ENCODE measurements at places on chromosomes 16 and 17.

DNA sequence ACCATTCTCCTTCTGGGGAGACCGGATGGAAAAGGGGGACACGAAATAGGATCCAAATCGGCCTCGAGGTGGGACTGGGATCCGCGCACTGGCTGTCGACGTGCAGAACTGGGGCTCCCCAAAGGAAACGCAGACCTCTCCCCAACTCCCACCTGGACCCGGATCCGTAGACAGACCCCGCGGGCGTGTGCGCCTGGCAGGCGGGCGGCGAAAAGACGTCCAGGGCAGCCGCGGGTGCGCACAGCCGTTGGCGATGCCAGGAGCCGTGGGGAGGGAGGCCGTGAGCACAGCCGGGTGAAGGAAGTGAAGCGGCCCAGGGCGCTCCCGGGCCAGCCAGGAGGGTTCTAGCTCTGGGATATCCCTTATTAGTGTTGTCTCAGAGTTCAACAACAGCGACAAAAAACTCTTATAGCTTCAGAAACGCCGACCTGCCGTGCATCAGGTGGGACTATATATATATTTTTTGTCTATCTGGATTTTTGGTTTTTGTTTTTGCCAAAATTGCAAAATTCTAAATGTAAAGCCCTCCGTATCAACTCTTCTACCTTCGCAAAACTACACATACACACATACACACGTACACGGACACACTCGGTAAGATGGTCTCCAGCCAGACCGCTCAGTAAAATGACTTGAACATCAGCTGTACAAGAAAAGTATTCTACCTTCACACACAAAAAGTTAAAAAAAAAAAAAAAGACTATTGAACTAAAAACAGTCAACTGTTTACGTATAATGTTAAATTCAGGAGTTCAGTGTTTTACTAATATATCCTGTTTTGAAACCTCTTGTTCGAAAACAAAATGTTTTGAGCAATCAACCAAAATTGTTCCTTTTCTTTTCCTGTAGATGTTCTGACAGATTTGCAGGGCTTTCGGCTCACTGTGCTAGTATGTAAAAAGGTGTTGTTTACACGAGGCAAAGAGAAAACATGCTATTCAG is 5.2 kb upstream of the AATF start:
- DNase-seq, result peak; percentile 57

- DNase-seq, result no peak
Measured at GRCh38 chr17:5485270-5486205, at the start of gene DERL2. Gene DERL2 (minus strand): TSS chr17:5486178. CDS start chr17:5486161, 17 bp downstream.

- DNase-seq, result peak; percentile 80
Measured at GRCh38 chr17:45221081-45222013, at the start of gene FMNL1. Gene FMNL1 (plus strand): TSS chr17:45221885. CDS start chr17:45222125, 240 bp downstream.

GRCh38 chr16:26747760-26748159 is 319.0 kb upstream of the C16orf82 start:
- DNase-seq, result no peak

DNA sequence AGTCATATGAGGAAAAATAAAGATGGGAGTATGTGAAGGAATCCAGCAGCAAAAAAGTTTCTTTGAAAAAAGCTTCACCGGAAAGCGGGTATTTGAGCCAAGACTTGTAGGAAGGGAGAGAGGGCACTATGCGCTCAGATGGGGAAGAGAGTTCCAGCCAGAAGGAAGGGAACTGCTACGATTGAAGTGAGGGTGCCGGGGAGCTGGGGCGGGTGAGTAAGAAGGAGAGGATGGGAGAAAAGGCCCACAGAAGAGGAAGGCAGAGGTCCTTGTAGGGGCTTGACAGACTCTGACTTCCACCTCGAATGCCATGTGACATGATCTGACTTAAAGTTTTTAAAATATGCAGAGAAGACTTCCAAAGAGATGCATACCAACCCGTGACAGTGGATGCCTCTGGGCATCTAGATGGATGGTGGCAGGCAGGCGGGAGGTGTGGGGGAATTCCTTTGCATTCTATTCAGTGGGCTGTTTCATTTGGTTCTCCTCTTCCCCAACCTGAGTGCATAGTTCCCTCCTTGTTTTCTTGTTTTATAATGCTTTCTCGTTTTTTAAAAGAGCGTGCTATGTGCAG is 44.9 kb downstream of the CDRT4 start:
- no peak for DNase-seq

- no peak for DNase-seq
Measured at GRCh38 chr16:87051526-87052320, 265.5 kb downstream of the C16orf95 start.

DNA sequence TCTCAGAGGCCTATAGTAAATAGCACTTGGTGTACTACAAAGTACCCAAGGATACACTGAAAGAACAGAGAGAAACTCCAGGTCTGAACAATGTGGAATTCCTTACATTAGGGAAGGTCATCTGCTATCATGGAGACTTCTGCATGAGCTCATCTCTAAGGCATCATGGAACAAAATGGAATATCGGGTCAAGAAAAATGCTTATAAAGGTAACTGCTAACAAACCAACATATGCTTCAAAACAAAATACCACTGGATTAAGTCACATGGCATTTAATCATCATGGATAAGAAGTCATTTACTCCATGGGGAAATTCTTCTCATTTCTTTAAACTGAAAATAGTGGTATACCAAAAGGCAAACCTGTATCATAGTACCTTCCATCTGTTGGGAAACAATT is 34.2 kb downstream of the TXNDC11 start:
- no peak for DNase-seq

DNA sequence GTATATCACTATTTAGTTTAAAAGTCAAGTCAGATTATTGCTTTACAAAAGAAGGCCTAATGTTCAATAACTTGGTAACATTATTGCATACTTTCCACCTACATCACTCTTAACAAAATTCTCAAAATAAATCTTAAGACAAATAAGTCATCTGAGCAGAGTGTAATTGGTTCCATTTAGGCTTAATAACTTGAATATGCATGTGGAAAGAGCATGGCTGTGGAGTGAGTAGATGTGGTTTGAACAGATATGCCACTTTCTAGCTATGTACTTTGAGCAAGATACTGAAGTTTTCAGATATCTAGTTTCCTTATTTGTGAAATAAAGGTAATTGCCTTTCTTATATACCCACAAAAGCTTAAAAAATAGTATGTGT is 6.7 kb upstream of the EVI2A start:
- DNase-seq, result no peak

DNA sequence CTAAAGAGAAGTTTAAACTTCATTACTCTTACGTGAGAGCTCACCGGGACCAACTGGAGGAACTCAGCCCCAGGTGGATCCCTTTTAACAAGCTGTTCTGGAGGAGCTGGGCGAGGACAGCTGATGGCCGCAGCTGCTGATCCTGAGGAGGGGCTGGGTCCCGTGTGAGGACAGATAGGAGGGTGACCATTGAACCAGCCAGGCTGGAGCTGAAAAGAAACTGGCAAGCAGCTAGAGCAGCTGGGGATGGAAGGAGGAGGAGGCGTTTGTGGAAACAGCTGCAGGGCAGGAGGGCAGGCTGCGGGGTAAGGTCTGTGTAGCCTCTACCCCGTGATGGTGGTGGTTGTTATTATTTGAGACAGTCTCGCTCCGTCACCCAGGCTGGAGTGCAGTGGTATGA is 119.5 kb downstream of the AATF start:
- DNase-seq, result no peak

DNA sequence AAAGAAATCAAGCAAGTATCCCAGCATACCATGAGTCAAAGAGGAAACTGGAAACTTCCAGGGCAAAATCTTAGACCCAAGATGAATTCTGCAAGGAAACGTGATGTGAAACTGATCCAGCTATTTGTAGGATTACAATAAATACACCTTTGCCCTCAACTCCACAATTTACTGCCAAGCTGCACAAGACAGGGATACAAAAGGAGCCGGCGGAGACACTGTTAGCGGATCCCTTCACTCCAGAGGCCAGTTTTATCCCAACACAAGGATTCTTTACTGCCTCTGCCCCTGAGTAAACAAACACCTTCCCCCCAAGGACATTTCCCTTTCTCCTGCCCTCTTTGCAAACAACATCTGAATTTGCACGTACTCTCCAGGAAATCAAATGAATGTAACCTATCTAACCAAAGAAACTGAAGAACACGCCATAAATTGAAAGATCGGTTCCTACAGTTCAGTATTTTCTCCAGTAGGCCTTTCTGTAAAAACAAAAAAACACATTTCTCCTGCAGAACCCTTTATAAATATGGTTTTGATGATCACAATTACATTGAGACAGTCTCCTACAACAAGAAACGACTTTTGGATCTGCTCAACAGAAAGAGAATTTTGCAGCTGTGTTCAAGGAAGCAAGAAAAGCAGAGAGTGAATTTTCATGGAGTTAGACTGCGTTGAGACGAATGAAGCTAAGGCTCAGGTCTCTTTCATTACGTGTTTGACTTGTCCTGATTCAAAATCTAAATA is 1.4 kb upstream of the CBX2 start:
- DNase-seq, result no peak

DNA sequence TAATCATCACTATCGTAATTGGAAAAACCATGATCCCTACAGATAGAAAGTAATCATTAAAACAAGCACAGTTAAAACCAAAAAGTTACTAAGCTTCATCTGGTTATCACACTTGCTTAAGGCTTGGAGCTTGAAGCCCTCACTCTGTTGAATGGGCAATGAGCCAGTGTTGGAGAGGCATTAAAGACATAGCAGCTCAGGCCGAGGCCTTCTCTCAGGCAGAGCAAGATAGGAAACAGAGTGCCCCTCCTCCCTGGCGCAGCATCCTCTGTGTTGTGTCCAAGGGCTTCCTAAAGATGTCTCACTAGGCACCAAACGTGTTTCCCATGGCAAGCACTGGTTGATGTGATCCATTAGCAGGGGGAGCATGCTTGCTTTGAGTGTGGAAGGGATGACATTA is 34.9 kb upstream of the LGALS9 start:
- DNase-seq, result no peak

- DNase-seq, result peak; percentile 68
Measured at GRCh38 chr17:67441052-67441895, 64.2 kb downstream of the PITPNC1 start.

DNA sequence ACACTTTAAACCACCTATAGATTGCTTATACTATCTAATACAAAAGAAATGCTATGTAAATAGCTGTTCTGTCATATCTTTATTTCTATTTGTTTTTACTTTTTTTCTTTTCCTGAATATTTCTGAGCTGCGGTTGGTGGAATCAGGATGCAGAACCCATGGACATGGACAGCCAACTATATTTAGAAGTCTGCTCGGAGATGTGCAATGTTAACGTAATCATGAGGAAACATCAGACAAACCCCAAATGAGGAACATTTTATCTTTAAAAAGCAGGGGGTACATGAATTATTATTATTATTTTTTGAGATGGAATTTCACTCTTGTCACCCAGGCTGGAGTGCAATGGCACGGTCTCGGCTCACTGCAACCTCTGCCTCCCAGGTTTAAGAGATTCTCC is 31.4 kb upstream of the GHDC start:
- no peak for DNase-seq

DNA sequence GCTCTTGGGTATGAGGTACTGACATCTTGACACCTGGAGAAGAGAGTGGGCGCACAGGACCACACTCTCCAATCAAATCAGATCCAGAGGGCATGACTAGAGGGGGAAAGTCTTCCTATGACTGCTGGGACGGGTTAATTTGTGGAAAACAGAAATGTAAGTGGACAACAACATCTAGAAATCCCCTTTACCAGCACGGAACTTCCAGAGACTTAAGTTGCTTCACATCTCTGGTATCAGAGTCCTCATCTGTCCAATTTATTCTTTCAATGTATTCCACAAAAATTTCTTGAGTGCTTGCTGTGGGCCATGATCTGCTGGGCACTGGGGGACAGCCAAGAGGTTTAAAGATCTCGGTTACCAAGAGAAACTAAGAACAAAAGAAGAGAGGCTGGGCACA is 159.2 kb downstream of the COPRS start:
- DNase-seq, result no peak

DNA sequence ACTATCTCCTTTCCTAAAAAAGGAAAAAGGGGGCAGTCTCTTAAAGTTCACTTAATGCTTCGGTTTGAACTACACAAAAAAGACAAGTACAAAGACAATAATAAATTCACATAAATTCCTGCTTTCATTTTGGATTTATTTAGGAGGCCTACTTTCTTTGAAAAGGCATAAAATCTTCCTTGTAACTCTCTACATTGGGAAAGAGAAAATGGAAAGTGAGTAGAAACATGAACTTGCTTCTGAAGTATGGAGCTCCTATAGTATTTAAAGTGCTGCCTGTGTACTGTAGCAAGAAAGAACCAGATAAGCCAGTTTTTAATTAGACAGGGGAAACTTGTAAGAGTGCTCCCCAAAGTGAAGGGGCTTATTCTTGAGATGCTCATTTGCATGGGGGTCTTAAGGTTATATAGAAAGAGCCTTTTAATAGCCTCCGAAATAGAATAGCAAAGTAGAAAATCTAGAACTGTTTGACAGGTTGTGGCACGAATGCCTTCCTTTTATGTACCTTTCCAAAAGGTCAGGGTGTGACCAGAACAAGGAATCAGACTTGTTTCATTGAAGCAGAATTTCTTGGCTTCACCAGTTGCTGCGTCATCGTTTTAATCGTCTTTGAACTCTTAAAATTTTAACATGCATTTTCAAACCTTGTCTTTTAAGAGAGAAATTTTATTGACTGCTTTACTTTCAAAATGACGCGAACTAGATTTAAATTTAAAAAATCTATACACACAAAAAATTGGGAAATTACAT is 12.9 kb downstream of the GAN start:
- no peak for DNase-seq

GRCh38 chr16:86437348-86437747 is 73.0 kb upstream of the FOXF1 start:
- no peak for DNase-seq

DNA sequence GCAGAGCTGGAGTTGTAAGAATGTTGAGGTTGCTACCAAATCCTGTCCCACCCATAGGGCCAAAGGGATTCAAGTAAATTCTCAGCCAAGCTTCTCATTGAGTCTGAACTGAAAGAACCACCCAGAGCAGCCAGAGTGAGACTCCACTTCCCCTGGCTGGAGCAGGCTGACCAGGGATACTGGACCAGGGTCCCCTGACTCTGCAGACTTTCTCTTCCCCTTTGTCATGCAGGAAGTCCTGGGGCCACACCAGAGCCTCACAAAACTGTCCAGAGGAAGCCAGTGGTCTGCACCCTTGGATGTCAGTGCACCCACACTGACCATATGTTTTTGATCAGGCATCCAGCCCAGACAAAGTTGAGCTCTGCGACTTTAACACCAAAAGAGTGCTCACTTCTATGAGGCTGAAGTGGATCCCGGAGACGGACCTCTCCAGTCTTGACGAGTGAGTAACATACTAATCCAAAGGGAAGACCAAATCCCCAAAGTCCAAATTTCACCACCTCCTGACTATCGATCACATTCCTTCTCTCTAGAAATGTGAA is 4.1 kb downstream of the NXN start:
- no peak for DNase-seq
